ENCODE measurements at places on chromosomes 13 and 19.

GRCh38 chr19:18496980-18497256 is 25.0 kb downstream of the ELL start:
- no peak for DNase-seq

- no peak for DNase-seq
Measured at GRCh38 chr13:83086948-83087347, 795.3 kb downstream of the SLITRK1 start.

DNA sequence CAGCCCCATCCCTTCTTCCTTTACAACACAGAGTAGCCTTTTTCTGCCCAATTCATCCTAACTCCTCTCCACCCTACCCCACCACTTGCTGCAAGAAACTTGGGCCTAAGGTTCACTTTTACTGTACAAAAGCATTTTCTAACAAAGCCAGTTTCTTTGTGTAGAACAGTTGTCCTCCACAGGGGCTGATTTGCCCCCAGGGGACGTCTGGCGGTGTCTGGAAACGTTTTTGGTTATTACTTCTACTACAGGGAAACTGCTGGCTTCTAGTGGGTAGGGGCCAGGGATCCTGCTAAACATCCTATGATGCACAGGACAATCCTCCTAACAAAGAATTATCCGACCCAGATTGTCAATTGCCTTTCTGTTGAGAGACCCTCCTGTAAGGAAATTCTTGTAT is 7.3 kb upstream of the LMO7 start:
- no peak for DNase-seq

DNA sequence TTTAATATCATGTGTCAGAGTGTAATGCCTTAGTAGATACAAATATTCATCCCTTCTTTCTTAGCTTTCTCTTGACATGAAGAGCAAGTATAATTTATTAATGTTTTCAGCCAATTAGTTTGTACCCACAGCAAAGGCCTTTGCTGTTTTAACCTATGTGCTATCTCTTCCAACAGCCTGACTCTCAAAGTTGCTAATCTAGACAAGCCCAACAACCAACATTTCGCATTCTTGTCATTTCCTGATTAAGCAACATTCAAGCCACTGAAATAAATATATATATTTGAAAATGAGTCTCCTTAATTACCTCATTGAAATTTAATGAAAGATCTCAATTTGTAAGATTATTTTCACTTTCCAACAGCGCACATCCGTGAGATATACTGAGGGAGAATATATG is 18.5 kb downstream of the EPSTI1 start:
- DNase-seq, result no peak

DNA sequence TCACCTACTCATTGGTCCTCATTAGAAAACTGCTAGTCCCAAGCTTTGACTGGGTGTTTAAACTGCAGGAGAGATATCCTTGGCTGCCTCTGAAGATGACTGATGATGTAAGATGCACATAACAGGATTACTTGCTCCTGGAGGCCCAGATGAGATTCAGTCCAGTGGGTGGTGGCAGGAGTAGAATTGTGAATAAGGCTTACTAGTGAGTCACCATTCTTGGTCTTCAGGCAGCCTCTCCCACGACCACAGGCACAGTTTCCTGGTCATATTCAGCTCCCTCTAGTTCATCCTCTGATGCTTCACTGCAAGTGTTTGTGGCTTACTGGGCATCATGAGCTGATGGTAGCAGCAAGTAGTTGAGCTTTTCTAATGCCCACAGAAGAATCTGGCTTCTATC is 12.1 kb downstream of the SERTM1 start:
- no peak for DNase-seq

- no peak for DNase-seq
Measured at GRCh38 chr13:110726726-110727125, 13.2 kb downstream of the ING1 start.

GRCh38 chr13:76293346-76293745 is 592.9 kb downstream of the KCTD12 start:
- DNase-seq, result no peak

DNA sequence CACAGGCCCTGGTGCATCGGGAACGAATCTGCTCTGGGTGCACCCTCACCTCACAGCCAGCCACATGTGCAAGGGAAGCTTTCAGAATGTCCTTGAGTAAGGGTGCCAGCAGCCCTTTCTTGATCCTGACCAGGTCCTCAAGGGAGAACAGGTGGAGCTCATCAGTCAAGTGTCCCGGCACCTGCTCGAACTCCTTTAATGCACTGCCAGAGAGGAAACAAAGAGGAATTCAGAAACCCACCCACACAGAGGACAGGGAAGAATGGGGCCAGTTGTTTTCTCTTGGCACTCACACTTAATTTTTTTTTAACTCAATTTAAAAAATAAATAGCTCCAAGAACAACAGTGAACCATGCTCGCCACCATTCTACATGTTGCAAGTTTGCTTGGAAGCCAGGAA is 41.7 kb downstream of the RUBCNL start:
- no peak for DNase-seq

DNA sequence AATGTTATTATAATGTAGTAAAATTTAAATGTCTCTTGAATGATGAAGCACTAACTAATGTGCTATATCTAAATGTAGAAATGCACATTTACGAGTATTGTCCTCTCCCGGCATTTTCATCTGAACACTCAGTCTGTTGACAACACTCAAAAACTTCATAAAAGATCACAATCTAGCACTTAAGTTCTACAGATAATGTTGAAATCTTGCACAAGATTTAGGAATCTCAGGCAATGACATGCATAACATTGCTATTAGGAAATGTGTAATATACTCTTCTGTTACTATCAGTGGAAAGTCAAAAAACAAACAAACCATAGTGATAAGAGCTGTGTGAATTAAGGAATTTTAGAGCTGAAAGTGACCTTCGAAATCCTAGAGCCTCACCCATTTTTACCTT is 37.5 kb upstream of the XPO4 start:
- no peak for DNase-seq

DNA sequence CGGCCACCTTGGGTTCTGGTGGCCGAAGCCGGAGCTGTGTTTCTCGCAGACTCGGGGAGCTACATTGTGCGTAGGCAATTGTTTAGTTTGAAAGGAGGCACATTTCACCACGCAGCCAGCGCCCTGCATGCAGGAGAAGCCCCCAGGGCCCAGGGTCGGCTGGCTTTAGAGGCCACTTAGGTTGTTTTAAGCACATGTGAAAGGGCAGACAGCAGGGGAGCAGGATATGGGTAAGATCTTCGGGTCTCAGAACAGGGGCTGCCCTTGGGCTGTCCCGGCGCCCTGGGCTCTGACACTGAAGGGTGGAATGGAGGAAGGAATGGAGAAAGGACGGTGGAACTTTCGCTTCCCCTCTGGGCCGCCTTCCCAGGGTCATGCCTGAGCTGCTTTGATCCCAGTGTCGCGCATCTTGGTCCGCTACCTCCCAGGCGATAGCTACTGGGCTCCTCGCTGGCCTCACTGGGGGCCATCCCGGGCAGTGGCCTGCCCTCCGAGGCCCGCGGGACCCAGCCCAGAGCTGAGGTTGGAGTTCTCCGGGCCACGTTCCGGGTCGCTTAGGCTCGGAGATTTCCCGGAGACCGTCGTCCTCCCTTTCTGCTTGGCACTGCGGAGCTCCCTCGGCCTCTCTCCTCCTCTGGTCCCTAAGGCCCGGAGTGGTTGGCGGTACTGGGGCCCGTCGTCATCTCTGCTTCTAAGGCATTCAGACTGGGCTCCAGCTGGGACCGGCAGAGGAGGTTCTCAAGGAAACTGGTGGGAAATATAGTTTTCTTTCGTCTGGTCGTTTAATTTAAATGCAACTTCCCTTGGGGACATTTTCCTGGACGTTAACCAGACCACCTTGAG is 4.3 kb upstream of the POU4F1 start:
- DNase-seq, result no peak

DNA sequence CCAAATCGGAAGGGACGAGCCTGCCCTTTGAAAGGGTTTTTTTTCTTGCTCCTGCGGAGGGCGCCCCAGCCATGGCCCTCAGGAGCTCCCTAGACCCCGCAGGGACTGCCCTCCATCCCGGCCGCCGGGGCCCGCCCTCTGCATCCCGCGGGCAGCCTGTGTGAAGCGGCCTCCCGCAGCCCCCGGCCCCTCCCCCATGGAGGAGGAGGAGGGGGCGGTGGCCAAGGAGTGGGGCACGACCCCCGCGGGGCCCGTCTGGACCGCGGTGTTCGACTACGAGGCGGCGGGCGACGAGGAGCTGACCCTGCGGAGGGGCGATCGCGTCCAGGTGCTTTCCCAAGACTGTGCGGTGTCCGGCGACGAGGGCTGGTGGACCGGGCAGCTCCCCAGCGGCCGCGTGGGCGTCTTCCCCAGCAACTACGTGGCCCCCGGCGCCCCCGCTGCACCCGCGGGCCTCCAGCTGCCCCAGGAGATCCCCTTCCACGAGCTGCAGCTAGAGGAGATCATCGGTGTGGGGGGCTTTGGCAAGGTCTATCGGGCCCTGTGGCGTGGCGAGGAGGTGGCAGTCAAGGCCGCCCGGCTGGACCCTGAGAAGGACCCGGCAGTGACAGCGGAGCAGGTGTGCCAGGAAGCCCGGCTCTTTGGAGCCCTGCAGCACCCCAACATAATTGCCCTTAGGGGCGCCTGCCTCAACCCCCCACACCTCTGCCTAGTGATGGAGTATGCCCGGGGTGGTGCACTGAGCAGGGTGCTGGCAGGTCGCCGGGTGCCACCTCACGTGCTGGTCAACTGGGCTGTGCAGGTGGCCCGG is 815 bp downstream of the MAP3K10 start:
- no peak for DNase-seq

DNA sequence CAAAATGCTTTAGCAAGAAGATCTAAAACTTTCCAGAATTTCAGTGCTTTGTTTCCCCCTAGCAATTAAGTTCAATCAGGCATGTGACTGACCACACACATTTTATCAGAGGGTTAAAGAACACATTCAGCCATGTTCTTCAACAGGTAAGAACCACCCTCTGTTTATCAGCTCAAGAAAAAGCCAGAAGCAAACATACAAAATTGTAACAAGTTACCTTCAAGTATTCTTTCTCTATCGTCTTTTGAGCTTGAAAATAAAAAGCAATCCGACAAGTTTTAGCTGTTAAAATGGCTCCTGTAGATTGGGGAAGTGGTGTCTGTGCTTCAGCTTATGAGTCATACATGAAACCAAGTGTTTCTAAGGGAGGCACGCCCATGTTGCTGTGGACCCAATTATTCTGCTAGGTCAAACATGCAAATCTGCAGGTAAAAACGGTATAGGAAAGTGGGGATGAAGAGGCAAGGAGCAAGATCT is at the start of gene ELF1:
TSS of gene ELF1 (minus strand) at position 306 of the 477 bp plus-strand sequence. CDS start 37,262 bp downstream, outside the sequence.
- peak; percentile 91 for DNase-seq

DNA sequence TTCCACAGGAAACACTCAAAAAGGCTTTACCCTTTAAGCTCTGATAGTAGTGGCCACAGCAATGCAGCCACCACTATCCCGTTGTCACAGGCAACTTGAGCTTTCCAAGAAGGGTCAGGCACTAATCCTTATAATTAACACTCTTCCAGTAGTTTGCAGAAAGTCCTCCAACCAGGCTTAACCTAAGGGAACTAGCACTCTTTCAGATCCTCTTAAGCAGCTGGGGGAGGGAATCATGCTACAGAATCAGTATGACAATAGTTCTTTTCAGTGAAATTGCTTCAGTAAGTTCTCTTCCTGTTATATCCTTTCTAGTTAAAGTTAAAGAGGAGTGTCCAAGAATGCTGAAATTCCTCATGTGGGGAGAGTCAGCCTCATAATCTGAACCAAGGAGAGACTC is 82.2 kb downstream of the TNFSF11 start:
- no peak for DNase-seq

DNA sequence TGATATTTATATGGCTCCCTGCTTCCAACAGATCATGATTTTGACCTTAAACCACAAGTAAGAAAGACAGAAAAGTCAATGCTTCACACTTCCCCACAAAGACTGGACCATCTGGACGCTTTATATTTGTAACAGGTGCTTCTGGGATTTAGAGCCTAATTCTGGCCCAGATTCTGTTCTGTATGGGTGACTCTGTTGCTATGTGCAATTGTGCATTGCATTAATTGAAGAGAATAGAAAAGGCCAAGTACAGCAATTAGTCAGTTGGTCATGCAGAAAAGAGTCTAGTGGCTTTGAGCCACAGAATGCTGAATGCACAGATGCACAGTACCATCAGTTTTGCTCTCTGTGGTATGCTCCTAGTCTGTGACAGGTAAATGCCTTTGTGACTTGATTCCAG is 657.4 kb upstream of the ATXN8OS start:
- no peak for DNase-seq

- no peak for DNase-seq
Measured at GRCh38 chr19:3683405-3684053, 16.7 kb downstream of the PIP5K1C start.

Data from NCI-H748 treated with DMSO at 0.1 percent for 48 hours (cell line).